Effector memory CD4-positive, alpha-beta T cell (primary cell): ENCODE measurements at places on chromosomes 4 and X.

- DNase-seq: no peak
Observed at GRCh38 chrX:111035256-111035655, 60.7 kb upstream of the PAK3 start.

GRCh38 chrX:20653070-20653469, 386.4 kb upstream of the RPS6KA3 start:
- no peak for DNase-seq

- no peak for DNase-seq
Observed at GRCh38 chr4:7055990-7056325, 11.9 kb downstream of the GRPEL1 start.

GRCh38 chrX:120308959-120309872, 2.0 kb downstream of the TMEM255A start:
- DNase-seq: peak; percentile 62

GRCh38 chr4:26372525-26373172, 51.8 kb downstream of the RBPJ start:
- peak; percentile 9 for DNase-seq
